Peyer's patch (tissue), 4 donors: ENCODE measurements at places on chromosomes 7 and 10. TPM values are rescaled to one million over a fixed set of nuclear protein-coding genes. Genes with fewer than 3 reads are reported as not detected.
A peak's percentile ranks its signal among the peaks of the same experiment; 100 is the strongest.

DNA sequence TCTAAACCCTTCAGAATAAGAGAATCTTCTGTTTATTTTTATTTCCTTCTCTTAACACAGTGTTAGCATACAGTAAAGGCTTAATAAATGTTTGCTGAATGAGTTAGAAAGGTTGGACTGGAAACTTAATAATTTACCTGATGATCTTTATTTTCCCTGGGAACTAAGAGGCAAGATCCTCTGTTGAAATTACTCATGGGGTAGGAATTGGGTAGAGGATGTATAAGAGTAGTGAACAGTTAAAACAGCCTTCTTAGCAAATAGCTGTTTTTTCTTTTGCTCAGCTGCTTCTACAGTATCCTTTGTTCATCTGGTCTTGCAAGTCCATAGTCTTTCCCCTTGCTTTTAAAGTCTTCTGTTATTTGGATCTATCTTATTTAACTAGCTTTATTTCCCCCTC is 80.0 kb downstream of the AKAP9 start:
- no peak for DNase-seq

HOXA9 gene
- total RNA-seq: 36.1 TPM

- no peak for DNase-seq
These were observed 115.7 kb downstream of the PRKAG2 start for GRCh38 chr7:151761231-151761630.

DNA sequence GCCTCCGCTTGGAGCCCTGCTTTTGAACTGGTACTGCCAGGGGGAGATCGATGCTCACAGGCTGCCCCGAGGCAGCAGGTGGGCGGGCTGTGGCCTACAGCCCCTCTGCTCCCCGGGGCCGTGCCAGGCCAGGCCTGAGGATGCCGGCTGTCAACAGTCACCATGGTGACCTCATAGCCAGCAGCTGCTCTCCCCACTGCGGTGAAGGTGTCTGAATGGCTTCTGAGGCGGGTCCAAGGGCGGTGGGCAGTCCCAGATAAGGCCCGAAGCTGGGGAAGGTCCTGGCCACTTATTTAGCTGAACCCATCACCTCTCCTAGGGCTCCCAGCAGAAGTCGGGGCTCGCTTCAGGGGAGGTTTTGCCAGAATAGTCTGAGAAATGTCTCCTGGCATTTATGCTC is 179.3 kb downstream of the ARHGAP12 start:
- DNase-seq: no peak

GRCh38 chr10:11083051-11083450 is 65.4 kb downstream of the CELF2 start:
- no peak for DNase-seq

DNA sequence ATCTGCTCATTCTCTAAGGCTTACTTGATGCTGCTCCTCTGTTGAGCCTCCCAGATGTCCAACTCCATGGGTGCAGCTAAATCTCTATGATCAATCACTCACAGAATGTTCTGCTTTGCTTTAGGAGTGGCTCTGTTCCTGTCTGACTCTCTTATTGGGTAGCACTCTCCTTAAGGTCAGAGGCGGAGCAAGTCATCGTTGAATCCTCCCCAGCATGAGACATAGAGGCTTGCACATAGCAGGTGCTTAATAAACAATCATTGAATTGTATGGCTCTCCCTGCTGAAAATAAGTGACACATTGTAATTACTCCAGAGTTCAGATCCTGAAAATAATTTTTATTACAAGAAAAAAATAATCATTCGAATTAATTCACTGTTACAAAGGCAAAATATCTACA is 69.7 kb downstream of the NPS start:
- no peak for DNase-seq

NUDT13 gene
- total RNA-seq: 1.9 TPM

- no peak for DNase-seq
These were observed 102.0 kb upstream of the ARMC3 start for GRCh38 chr10:22825841-22826240.

FAM25A gene
- not detected for total RNA-seq

ITIH5 gene
- 29.7 TPM for total RNA-seq

DNA sequence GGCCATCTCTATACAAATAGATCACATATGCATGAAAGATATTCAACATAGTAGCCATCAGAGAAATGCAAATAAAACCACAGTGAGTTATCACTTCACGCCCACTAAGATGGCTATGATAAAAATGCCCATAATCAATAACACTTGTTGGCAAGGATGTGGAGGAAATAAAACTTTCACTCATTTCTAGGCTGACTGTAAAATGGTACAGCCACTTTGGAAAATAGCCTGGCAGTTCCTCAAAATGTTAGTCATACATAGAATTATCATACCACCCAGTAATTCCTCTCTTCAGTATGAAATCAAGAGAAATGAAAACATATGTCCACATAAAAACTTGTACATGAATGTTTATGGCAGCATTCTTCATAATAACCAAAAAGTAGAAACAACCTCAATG is 324.9 kb downstream of the LRRTM3 start:
- no peak for DNase-seq

GRCh38 chr10:50398381-50398780 is 147.1 kb upstream of the ASAH2 start:
- no peak for DNase-seq

ARHGAP12 gene
- 51.6 TPM for total RNA-seq

TUBAL3 gene
- total RNA-seq: 73.1 TPM

HOXA6 gene
- 23.9 TPM for total RNA-seq

GRCh38 chr10:89279421-89279869 is 22.4 kb upstream of the IFIT2 start:
- DNase-seq: no peak

- peak; percentile 48 for DNase-seq
These were observed 9.6 kb downstream of the GPRIN2 start for GRCh38 chr10:46546591-46547540.

DNA sequence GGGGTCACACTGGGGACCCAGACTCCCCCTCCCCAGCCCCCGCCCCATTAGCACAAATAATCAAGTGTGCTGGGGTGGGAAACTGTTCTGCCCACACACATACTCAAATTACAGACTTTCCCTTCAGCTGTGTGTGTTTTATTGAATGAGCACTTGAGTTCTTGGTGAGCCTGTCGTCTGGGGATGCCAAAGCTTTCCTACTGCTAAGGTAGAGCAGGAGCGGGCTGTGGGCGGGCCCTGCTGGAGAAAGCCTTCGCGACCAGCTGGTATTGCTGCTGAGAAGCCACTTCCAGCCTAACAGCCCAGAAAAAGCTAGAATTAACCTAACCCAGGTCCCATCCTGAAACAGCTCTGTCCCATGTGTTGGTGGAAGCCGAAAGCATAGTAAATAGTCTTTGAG is 87.0 kb upstream of the KMT2E start:
- no peak for DNase-seq

- DNase-seq: no peak
These were observed 6.5 kb downstream of the AZGP1 start for GRCh38 chr7:99969298-99969697.

DNA sequence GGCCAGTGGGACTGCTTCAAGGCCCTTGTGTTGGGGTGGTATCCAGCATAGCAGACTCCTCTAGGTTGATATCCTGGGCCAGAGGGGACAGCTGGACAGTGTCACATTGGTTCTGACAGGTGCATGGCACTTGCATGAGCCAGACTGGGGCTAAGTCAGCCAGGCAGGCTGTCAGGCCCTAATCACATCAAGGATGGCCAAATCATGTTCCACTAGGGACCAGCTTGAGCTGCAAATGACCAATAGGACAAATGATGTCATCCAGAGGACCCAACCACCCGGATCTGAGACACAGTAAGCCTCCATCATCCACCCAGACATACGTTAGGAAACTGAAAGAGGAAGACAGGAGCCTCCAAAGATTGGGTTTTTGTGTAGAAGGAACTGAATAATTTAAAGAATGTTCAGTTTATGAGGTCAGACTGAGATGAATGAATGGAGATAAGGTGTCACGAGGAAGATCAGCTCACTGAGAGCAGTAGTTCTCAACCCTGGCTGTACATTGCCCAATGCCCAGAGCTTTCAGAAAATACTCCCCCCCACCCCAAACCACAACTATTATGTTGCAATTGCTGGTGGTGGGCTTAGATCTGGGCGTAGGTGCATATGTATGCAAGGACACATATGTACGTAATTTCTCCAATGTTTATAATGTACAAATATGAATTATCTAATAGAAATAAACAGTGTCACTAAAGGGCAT is 75.2 kb upstream of the INHBA start:
- DNase-seq: no peak

DNA sequence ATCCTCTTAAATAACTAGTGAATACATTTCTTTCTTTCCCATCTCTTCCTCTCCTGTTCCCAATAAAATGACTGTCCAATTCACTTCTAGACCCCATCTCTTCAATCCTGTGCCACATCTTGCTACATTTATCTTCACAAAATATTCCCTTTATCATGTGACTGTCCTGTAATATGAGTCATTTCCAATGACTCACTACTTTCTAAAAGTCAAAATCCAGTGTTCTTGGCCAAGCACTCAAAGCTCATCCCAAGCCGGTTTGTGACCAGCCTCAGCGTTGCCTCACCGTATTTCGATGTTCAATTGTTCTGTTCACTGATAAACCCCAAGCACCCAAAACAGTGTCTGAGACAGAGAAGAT is 104.7 kb downstream of the PARD3 start:
- DNase-seq: no peak

- no peak for DNase-seq
These were observed 36.0 kb upstream of the ACBD5 start for GRCh38 chr10:27276581-27276980.

DNA sequence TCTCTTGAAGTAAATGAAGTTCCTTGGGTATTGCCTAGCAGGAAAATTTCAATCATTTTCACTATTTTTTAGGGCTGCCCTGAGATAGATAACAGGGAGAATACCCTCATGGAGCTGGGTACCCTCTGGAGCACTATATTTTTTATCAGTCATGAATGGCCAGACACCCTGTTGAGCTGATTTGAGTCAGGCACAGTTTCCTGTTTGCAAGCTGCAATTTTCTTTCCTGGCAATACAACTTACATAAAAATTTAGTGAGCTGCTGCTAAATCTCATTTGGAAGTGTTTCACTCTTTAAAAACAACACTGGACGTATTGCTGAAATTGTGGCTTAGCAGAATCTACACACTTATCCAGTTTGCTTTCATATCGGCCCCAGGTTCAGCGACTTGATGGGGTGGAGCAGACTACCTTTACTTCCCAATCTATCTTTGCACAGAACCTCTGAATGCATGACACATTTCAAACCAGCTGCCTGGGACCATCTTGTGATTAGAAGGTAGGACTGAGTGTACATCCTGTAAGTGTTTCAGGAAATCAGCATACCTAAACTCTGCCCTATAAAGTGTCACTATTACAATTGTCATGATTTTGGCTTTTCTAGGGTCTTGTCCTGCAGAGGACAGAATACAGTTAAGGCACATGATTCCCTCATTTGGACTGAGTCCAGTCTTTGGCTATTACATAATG is 125.7 kb upstream of the FAM3C start:
- DNase-seq: no peak

DNA sequence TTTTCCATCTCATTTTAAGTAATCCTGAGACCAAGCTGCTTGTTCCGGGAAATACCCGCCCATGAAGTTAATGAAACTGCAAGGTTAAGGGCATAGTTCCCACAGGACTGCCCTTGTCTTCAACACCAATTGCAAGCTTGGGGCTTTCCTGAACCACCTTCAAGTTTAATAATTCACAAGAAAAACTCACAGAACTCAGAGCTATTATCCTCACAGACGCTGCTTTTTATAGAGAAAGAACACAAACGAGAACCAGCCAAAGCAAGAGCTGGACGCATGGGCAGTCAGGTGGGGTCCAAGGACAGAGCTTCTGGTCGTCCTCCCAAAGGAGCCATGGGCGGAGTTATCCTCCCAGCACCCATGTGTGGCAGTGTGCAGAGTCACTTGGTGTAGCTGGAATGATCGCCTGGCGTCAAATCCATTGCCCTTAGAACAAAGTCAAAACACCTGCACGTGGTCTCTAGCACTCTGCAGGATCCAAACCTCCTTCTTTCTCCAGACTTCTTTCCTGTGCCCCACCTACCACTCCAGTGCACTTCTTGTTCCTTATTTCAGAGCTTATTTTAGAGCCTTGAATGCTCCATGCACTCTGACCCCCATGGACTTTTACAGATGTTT is 56.7 kb downstream of the SNX10 start:
- DNase-seq: no peak

DNA sequence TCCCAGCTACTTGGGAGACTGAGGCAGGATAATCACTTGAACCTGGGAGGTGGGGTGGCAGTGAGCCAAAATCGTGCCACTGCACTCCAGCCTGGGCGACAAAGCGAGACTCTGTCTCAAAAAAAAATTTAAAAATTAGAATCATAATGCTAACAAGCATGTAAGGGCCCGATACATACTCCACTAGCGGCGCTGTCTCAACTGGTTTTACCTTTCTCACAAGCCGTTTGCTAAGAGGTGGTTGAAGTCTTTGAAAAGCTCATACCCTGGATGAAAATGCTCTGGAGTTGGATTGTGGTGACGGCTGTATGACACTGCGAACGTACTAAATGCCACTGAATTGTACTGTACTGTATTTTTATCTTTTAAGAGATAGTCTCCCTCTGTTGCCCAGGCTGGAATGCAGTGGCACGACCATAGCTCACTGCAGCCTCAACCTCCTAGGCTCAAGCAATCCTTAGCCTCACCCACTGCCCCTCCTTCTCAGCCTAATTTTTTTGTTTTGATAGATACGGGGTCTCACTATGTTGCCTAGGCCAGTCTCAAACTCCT is 29.9 kb downstream of the SPOCK2 start:
- no peak for DNase-seq

CCDC6 gene
- 48.5 TPM for total RNA-seq

CRPPA gene
- total RNA-seq: 2.3 TPM

GRCh38 chr7:155907450-155908200 is 95.4 kb upstream of the SHH start:
- no peak for DNase-seq

DNA sequence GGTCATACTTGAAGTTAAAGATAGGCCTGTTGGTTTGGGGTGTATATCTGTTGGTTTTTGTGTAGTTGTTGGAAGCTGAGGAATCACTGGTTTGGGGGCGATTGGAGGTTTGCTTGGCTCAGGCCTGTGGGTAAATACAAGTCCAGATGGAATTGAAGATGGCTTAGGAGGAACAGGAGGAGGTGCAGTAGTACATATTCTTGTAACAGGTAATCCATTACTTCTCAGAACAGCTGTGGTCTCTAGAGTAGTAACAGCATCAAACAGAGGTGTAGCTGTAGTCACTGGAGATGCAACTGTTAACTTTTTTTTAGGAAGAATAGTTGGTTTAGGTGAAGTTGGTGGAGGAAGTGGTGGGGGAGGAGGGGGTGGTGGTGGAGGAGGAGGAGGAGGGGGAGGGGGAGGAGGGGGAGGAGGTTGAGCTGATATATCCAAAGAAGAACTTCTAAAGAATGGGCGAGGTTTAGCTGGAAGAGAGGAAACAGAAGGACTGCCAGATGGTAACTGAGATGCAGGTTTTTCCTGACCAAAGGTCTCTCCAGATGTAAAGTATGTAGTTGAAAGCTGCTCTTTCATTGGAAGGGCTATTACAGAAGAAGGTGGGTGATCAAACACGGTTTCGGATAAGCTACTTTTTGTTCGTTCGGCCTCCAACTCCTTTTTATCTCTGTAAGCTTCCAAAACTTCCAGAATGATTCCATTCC is 209.2 kb downstream of the PCLO start:
- DNase-seq: no peak

NRP1 gene
- 22.4 TPM for total RNA-seq
